Fibroblast of villous mesenchyme (primary cell): ENCODE measurements at places on chromosomes 3 and 15.
A peak's percentile ranks its signal among the peaks of the same experiment; 100 is the strongest.

DNA sequence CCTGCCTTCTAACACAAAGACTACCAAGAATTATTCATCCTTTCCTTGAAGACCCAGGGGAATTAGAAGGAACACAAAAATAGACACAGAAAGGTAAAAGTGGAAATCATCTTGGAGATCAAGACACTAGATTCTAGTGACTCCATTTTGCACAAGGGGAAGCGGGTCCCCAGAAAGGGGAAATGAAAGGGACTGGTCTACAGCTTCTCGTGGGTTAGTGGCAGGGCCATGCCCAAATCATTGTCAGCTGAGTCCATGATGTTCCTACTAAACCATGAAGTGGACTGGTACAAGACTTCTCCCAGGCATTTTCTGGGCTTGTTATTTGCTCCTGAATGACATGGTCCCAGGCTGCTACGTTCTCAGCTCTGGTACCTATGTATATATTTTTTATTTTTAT lies 230.7 kb upstream of the TPRG1 start:
- DNase-seq = no peak

DNA sequence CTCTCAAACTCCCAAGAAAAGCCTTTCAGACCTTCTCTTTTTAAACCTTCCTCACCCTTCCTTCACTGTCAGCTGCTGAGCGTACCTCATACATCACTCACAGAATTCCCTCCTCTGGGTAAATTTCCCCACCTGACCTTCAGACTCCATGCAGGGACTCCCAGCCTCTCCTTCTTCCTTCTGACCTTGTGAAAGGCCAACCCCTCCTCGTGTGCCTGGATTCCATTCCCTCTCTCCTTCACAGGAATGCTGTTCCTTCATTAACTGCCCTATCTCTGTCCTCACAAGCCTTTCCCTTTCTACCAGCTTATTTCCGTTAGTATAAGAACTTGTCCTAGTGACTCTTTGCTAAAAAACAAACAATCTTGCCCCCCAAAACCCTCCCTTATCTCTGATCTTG lies 69.7 kb upstream of the MME start:
- DNase-seq = no peak

DNA sequence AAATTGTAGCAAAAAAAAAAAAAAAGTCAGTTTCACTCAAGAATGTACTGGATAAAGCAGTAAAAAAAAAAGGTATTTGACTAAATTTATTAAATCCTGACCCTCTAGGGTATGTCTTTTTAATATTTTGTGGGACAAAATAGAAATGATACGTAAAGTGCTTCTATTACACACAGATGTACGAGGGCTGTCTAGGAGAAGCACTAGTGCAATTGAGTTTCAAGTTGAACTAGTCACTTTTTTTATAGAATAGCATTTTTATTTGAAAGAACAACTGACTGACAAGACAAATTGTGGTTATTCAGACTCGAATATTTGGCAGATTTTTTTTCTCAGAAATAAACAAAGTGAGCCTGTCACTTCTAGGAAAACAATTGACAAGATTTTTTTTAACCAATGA lies 49.0 kb downstream of the CCDC54 start:
- no peak for DNase-seq

DNA sequence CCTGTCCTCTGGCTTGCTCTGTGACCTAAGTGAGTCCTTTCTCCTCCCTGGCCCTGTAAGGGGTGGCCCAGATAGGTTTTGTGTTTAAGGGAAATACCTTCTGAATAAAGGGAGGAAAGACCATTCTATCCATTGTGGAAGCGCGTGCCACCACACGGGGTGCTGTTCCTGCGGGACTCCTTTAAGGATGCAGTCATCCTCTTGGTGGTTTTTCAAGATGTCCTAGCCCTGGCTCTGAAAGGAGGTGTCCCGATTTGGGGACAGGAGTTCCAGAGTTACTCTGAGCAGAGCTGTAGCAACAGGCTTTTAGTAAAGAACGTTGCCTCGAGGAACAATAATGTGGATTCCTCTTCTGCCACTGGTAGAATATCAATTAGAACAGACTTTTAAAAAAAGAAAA lies 9.6 kb downstream of the SLC6A6 start:
- no peak for DNase-seq

- no peak for DNase-seq
Measured at GRCh38 chr3:73504239-73504638, 120.5 kb downstream of the PDZRN3 start.

GRCh38 chr3:118772547-118773011 lies 262.1 kb downstream of the IGSF11 start:
- no peak for DNase-seq

- DNase-seq = no peak
Measured at GRCh38 chr15:77641999-77642398, 9.3 kb upstream of the LINGO1 start.

- DNase-seq = no peak
Measured at GRCh38 chr15:81293728-81294515, 30.0 kb downstream of the STARD5 start.

DNA sequence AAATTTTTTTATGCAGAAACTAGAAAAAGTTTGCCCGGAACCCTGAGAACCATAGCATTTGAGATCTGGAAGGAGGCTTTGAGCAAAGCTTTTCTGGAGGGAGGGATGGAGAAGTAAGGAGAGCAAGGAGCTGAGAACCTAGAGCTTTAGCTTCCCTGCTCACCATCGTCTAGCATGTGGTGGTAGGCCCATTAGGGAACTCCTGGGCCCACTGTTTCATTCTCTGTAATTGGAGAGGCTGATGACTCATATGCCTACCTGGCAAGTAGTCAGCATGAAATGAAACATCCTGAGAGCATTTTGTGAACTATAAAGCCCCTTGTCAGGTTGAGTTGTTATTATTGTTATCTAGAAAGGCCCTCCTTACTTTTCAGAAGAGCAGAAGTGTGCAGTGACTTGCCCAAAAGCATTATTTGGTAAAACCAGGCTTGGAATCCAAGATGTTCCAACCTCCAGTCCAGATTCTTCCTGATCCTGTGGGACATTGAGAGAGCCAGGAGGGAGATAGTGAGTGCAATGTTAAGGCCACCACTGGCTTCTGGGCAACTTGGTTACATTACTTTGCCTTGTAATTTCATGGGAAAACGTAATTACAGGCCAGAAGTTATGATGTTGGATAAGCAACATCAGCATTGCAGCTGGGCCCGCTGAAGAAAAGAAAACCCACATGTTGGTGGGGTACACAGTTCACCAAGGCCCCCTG lies 104.5 kb upstream of the BFSP2 start:
- peak; percentile 28 for DNase-seq

- no peak for DNase-seq
Measured at GRCh38 chr15:68415501-68416157, 16.3 kb downstream of the ITGA11 start.

GRCh38 chr15:81097116-81097889 lies 36.8 kb upstream of the CFAP161 start:
- DNase-seq = no peak

DNA sequence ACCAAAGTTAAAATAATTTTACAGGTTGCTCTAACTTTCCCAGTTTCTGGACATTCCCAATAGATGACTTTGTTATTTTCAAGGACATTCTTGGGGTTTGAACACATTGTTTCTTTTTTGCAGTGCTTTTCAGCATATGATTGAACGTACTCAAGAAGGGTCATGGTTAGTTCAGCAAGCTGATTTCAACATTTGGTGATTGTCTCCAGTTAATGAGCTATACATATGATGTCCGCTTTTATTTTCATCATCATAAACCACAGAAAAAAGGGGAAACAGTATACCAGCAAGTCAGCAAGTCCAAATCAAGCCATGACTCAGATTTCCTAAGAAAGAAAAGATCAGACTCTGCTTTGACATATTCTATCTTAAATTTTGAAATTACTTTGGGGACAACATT lies 69.4 kb downstream of the B3GALNT1 start:
- peak; percentile 4 for DNase-seq
